ENCODE measurements at places on chromosomes 13 and 19.

GRCh38 chr19:45643024-45643926 is 4.1 kb upstream of the EML2 start:
- DNase-seq: peak; percentile 95

DNA sequence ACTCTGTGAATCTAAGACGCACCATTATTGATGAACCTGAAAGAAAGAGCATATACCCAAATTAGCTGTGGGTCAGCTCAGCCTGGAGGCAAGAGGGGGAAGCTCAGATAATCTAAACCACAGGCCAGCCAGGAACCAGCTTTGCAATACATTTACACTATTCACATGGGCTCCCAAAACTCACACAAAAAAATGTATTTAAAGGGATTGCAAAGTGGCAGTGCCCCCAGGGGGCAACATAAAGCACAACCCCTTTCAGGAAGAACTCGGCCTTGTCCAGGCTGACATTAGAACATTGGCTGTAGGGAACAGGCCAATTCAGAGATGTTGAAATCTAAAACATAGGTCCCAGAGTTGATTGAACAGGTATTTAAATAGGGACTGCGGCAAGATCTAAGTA is 3.2 kb upstream of the PROZ start:
- no peak for DNase-seq

DNA sequence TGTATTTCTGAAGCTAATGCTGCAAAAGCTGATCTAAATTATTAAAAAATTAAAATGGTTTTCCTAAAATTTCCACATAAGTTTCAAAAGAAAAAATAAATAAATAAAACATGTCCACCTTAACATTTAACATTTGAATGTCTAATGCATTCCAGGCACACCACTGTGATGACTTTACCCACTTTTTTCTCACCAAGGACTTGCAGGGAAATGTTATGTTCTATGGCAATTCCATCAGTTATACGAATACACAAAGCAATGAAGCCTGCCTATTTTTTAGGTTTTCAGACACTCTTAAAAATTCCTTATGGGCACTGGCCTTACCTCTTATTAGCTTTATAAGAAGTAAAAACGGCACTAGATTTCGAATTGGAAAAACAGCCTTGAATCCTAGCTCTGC is 10.2 kb downstream of the TSC22D1 start:
- no peak for DNase-seq

GRCh38 chr13:40438022-40438680 is 228.3 kb downstream of the FOXO1 start:
- no peak for DNase-seq

DNA sequence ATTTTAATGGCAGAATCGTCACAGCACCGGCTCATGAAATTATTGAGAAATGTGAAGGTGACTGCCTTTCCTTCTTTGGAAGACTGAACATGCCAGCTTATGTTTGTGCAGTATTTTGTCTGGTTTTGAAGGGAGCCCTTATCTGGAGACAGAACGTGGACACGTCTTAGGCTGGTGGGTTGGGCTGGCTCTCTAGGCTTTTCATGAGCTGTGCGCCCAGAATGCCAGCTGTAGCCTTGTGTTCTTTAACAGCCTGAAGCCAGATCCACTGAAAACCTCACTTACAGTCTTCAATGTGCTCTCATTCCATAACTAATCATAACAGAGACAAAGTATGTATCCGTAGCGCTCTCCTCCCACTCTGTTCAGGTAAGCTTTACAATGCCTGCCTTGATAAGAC is 184.4 kb upstream of the HTR2A start:
- DNase-seq: no peak

DNA sequence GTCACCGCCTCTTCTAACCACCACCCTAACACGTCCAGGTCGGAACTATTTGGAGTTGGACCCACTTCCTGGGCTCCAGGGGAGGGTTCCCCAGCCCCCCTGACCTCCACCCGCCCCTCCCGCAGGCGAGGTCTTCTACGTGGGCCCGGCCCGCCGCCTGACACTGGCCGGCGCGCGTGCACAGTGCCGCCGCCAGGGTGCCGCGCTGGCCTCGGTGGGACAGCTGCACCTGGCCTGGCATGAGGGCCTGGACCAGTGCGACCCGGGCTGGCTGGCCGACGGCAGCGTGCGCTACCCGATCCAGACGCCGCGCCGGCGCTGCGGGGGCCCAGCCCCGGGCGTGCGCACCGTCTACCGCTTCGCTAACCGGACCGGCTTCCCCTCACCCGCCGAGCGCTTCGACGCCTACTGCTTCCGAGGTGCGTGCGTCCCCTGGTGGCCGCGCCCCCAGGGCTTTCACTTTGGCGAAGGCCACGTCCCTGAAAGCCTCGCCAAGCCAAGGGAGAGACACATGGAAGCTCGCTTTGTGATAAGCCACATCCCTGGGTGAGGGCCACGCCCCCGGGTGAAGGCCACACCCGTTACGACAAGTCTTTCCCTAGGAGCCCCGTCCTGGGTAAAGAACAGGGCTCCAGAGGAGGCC is 13.2 kb downstream of the NCAN start:
- DNase-seq: peak; percentile 63

GRCh38 chr13:40963927-40964326 is 55.2 kb downstream of the ELF1 start:
- no peak for DNase-seq

DNA sequence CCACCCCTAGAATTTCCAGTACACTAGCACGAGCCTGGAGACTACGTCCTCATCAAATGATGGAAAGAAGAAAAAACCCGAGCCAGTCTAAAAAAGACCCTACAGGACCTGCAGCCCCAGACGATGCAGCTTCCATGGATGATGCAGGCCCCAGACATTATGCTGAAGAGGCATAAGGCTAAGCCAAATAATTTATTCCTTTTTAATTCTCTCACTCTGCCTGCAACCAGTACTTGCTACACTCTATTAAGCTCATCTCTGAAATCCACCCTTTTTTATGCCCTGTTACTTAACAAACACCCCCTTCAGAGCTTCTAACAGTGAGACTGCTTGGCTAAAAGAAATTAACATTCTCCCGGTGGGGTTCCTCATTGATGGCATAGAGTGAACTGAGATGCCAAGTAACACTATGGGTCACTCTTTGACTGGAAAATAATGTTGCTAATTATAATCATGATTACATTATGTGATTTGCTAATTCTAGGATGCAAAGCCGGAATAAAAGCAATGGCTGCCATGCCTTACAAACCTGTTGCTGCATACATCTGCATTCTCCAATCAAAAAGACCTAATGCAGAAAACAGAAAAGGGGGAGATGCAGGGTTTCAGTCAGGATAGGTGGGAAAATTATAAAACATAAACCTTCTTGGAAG is 1462.4 kb downstream of the UQCRFS1 start:
- DNase-seq: no peak

DNA sequence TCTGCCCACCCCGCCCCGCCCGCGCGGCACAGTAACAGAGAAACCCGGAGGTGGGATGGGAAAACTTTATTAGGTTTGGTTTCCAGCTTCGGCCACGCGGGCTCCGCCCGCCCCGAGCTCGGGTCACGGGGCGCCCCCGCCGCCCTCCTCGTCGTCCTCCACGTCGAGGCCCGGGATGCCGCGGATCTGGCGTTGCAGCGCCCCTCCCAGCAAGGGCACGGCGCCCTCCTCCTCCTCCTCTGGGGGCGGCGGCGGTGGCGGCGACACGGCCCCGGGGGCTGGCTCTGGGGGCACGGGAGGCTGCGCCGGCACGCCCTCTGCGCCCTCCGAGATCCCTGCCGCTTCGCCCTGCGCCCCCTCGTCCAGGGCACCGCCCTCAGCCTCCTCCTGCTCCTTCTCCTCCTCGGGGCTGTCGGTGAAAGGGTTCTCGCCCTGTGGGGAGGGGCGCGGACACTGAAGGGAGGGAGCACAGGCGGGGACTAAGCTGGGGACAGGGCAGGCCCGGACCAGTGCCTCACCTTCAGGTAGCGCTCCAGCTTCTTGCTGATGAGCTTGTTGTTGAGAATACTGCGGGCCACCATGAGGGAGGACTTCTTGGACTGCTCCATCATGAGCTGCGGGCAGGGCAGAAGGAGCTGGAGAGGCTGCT is 536 bp upstream of the AKAP8 start:
- peak; percentile 76 for DNase-seq

GRCh38 chr19:58336820-58337219 is 10.0 kb downstream of the ZSCAN22 start:
- no peak for DNase-seq

- no peak for DNase-seq
Measured at GRCh38 chr19:40960780-40961179, 30.3 kb upstream of the CYP2B6 start.

GRCh38 chr19:47267350-47267759 is 7.3 kb upstream of the INAFM1 start:
- no peak for DNase-seq

- DNase-seq: no peak
Measured at GRCh38 chr13:46687810-46688209, 109.2 kb downstream of the ESD start.

DNA sequence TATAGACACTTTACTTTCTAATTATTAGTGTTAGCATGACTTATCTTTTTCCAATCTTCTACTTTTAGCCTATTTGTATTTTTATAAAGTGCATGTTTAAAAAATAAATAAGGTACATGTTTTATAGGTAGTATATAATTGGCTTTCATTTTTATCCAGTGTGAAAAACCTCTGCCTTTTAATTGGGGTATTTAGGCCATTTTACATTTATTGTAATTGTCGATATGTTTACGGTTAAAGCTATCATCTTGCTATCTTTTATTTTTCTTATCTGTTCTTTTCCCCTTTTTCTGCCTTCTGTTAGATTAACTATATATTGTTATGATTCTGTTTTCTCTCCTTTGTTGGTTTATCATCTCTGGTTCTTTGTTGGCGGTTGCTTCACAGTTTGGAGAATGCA is 9.1 kb downstream of the PROZ start:
- DNase-seq: no peak

DNA sequence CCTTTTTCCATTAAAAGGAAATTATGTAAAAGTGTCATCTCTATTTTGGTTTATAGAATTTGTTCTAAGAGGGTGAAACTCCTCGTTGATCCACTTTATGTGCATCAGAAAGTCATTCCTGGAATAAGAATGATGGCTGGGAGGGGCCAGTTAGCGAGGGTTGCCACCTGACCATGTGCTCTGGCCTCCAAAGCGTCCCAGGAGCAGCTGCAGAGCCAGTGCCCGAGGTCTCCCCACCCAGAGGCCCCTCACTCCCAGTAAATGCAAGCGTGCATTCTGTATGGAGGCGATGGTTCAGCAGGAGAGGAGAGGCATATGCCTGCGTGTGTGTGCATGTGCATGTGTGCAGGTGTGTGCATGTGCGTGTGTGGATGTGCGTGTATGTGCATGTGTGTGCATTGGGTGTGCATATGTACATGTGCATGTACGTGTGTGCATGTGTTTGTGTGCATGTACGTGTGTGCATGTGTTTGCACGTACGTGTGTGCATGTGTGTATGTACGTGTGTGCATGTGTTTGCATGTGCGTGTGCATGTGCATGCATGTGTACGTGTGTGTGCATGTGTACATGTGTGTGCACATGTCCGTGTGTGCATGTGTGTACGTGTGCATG is 345.8 kb downstream of the TEX29 start:
- DNase-seq: no peak

DNA sequence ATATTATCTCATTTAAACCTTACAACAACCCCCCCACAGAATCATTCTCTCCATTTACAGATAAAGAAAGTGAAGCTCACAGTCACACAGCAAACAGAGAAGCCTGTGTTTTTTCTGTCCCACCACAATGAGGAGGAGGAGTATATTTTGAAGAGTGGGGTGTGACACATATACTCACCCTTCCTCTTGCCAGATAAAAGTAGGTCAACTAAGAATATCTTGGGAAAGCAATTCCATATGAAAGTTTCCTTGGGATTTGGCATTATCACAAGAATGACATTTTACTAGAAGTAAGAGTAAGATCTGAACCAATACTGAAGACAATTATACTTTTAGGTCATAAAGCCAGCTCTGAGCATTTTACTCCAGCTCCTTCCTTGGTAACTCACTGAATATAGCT is 287.5 kb upstream of the HTR2A start:
- no peak for DNase-seq

- DNase-seq: peak; percentile 69
Measured at GRCh38 chr19:19552798-19553197, 14.7 kb downstream of the CILP2 start.

GRCh38 chr13:53631511-53631910 is 602.9 kb downstream of the OLFM4 start:
- DNase-seq: no peak

- no peak for DNase-seq
Measured at GRCh38 chr13:80215368-80215767, 125.6 kb downstream of the SPRY2 start.

DNA sequence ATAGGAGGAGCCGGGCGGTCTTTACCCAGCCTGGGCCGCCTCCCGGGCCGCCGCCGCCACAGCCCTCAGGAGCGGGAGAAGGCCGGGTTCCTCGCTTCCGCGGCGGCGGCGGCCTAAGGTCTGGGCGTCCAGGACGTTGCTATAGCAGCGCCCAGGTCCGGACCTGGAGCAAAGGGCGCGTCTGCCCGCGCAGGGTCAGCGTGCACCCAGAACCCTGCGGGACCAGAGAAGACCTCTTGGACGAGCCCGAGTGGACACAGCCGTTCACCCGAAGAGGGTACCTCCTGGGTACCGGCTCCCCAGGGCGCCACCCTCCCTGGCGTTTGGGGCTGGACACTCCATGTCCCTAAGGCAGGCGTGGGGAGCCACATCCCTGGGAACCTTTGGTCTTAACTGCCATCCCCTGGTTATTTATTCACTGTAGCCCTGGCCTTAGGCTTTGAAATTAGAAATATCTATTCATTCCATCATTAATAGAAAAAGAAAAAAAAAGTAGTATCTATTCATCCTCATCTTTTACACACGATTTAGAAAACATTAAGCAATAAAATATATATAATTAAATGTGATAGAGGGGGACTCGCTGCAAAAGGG is 2.4 kb downstream of the DZIP1 start:
- DNase-seq: no peak
